ENCODE measurements at places on chromosomes 4 and X.

- DNase-seq, result no peak
These were observed 24.4 kb downstream of the TXK start for GRCh38 chr4:48109413-48110263.

DNA sequence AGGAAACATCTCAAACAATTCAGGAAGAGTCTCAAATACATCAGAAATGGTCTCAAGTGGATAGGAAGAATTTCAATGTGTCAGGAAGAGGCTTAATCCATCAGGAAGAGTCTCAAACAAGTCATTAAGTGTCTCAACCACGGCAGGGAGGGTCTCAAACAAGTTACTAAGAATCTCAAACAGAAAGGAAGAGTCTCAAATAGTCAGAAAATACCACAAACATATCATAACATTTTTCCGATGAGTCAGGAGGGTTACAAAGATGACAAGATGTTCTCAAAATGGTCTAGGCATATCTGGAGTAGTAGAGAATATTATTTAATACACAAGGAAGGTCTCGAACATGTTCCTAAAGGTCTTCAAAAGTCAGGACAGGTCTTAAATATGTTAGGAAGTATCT, 109.3 kb upstream of the USP9X start:
- no peak for DNase-seq

DNA sequence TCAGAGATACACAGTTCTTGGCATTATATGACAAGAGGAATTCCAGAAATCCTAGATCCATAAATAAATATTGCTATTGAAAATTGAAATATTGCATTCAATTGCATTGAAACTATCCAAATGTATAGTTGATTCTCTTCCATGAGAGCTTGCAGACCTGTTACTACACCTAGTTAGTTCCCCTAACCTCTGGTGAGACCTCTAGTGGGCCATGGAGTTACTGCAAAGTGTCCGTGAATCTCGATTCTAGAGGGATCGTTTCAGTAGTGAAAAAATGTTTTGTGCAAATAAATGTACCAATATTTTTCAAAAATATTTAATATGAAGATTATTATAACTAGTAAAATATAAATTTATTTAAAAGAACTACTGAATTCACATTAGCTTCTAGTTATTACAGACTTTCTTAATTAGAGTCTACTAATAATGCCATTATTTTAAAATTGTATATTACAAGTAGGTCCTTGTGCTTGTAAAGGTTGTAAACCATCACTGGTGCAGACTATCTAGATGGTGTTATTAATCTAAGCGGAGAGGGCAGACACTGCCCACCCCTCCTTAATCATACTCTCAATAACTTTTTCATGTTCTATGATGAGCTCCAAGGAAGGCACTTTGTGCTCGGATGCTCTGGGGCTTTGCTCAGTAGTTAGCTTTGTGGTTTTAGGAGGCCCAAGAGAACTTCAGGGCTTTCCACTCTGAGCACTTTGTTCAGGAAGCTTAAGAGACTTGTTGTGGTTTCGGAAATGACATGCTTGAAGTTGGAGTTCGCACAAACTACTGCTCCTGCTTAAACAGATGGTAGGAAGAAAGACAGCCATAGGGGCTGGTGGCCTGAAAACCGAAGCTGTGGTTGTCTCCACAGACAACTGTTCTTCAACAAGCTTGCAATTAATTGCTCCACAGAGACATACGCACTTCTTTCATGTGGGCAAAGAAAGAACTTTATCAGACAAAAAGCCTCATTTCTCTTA, 42.8 kb downstream of the IL21 start:
- DNase-seq, result peak; percentile 70

- no peak for DNase-seq
These were observed 246.8 kb upstream of the NWD2 start for GRCh38 chr4:36997727-36998126.

DNA sequence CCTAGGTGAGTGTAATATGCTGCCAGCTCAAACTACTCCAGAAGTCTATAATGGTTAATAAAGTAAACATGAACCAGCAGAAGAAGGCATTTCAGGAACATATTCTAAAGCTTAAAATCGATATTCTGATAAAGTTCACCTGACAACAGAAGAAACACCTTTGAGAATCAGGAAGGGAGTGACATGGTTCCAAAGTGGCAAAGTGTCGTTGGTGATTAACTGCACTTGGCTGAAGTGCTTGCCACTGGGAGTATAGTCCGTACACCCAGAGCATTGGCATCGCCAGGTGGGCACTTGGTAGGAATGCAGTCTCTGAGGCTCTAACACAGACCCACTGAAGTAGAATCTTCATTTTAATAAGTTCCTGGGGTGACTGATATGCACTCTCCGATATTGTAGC, 76.0 kb upstream of the H2AZ1 start:
- DNase-seq, result no peak

GRCh38 chrX:12065251-12065650, 73.0 kb upstream of the FRMPD4 start:
- DNase-seq, result no peak

GRCh38 chrX:110251526-110251925, 66.4 kb downstream of the AMMECR1 start:
- no peak for DNase-seq

DNA sequence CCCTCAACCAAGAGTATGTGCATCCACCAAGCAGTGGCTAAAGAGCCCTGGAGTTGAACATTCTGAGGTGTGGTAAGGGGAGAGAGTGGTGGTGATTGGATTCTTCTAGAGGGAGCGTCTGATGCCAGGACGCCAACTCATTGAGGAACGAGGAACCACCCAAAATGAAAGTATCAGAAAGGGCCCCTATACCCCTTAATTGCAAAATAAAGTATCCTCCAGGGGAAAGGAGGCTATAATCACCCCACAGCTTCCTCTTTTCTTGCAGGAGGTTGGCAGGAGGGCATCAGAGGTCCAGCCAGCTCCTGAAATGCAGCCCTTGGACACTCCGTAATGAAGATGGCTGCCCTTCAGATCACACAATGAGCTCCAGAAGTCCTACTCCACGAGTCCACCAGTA, 5.3 kb upstream of the KIAA1210 start:
- DNase-seq, result no peak

DNA sequence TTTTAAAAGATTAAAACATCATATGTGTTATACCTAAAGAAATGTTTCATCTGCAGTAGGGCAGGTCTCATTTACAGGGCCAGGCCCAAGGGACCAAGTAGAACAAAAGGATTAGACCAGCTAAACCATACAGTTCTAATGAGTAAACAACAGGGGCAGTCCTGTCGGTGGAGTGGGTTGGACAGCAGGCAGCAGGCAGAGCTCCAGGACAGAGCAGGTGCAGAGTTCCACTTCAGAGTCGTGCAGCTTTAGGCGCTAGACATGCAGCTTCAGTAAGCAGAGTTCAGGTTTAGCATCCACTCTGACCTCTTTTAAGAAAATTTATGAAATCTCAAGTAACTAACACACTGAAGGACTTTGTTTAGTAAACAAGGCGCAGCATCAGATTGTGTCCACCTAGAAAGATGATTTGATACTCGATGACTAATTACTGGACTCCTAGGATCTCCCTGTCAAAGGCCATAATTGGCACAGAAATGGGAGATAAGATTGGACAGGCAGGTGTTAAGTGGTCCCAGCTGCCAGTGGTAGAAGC, 487.7 kb upstream of the INTU start:
- no peak for DNase-seq

DNA sequence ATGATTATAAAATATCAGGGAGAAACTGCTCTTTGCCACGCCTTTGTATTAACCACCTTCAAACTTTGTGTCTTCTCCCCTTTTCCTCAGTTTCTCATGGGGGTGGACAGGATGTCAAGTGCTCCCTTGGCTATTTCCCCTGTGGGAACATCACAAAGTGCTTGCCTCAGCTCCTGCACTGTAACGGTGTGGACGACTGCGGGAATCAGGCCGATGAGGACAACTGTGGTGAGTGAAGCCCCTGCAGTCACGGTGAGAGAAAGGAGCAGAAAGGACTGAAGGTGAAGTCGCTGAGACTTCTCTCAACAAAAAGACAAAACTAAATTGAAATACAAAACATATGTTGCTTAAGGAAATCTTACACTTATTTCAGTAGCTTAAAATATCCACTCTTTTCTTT, 50.9 kb downstream of the RXFP1 start:
- no peak for DNase-seq

DNA sequence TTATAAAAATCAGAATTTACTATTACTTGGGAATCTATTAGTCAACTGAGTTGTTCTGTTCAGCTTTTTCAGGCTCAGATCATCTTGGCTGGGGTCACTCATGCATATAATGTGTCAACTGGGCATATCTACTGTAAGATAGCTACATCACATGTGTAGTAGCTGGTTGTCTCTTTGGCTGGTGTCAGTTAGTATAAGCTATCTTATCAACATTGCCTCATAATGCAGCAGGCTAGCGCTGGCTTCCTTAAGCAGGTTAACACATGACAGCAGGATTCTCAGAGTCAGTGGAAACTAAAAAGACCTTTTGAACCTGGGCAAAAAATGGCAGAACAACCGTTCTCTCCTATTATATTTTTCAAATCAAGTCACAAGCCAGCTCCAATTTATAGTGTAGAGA, 378.3 kb upstream of the PCDH10 start:
- DNase-seq, result no peak

- no peak for DNase-seq
These were observed 2.2 kb downstream of the SPP1 start for GRCh38 chr4:87977521-87978278.

All from activated T-cell treated with anti-CD3 and anti-CD28 coated beads, Interleukin-2, amount 50 U/mL, for 72 hours (primary cell).